ENCODE measurements at places on chromosomes 12 and 14. TPM values are rescaled to one million over a fixed set of nuclear protein-coding genes. Genes with fewer than 3 reads are reported as not detected.

FOXN4 gene
- 0.14 TPM for polyA plus RNA-seq

KSR2 gene
- 0.02 TPM for polyA plus RNA-seq

RNF212B gene
- polyA plus RNA-seq = 0.07 TPM

SPATS2 gene
- polyA plus RNA-seq = 15.3 TPM

POTEM gene
- not detected for polyA plus RNA-seq

DLGAP5 gene
- 3.0 TPM for polyA plus RNA-seq

GARIN6 gene
- 0.02 TPM for polyA plus RNA-seq

GLS2 gene
- 2.6 TPM for polyA plus RNA-seq

OAS3 gene
- 10.2 TPM for polyA plus RNA-seq

APOLD1 gene
- 13.9 TPM for polyA plus RNA-seq

GPR135 gene
- polyA plus RNA-seq = 0.52 TPM

ATN1 gene
- 30.3 TPM for polyA plus RNA-seq

NPFF gene
- 3.7 TPM for polyA plus RNA-seq

CMKLR1 gene
- polyA plus RNA-seq = 4.5 TPM

OVCH1 gene
- 0.09 TPM for polyA plus RNA-seq

KCNJ8 gene
- 3.5 TPM for polyA plus RNA-seq

HOTAIR gene
- polyA plus RNA-seq = 0.25 TPM

MAP3K9 gene
- 0.75 TPM for polyA plus RNA-seq

DIO3 gene
- 0.84 TPM for polyA plus RNA-seq

CD69 gene
- polyA plus RNA-seq = 222 TPM

RNFT2 gene
- 9.7 TPM for polyA plus RNA-seq

PTHLH gene
- 0.30 TPM for polyA plus RNA-seq

SOAT2 gene
- 0.71 TPM for polyA plus RNA-seq

BATF gene
- 27.4 TPM for polyA plus RNA-seq

NYNRIN gene
- polyA plus RNA-seq = 4.3 TPM

KRT79 gene
- polyA plus RNA-seq = 25.8 TPM

DAO gene
- 0.07 TPM for polyA plus RNA-seq

MGP gene
- polyA plus RNA-seq = 149 TPM

RCOR1 gene
- polyA plus RNA-seq = 9.2 TPM

BMP4 gene
- 4.0 TPM for polyA plus RNA-seq

MFAP5 gene
- 6.7 TPM for polyA plus RNA-seq

TSPAN11 gene
- 0.21 TPM for polyA plus RNA-seq

NEUROD4 gene
- 0.07 TPM for polyA plus RNA-seq

Data from thymus (tissue), 14 donors.